Hematopoietic multipotent progenitor cell treated with erythropoietin and hydrocortisone succinate and interleukin-3 and kit ligand, for 4 days (in vitro differentiated cells): ENCODE measurements at places on chromosomes 3 and 15.

DNA sequence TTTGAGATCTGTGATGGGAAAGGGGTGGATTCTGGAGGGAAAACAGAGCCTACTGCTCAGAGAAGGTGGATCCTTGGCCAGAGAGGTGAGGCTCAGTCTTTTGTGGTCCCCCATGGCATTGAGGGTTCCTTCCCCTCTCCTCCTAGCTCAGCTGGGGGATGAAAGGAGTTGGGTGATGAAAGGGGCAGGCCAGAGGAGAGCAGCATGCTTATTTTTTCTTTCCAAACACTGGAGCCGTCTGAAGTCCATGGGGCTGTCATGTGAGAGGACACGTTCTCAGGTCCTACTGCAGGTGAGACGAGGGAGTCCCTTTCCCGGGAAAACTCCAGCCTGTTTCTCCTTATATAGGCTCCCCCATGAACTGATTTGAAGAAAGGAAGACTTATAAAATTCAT, 71.4 kb downstream of the SCN5A start:
- DNase-seq: no peak

- no peak for DNase-seq
These were observed 215.3 kb upstream of the THRB start for GRCh38 chr3:24709956-24710355.

DNA sequence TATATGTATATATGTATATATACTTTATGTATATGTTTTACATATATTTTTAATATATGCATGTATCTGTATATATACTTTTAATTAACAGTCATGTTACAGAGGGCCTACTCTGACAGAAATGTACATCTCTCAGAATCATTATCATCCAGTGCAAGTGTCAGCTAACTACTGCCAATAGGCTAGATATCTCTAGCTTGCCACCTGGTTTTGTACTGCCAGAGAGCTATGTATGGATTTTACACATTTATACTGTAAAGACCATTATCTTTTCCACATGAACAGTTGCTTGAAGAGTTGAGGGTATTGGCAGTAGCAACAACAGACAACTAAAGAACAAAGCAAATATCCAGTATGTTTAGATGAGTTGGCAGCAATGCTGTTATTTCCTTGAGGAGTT, 99.7 kb upstream of the VGLL3 start:
- DNase-seq: peak; percentile 67

- no peak for DNase-seq
These were observed 109.2 kb upstream of the NANOGP8 start for GRCh38 chr15:35194296-35194695.

- peak; percentile 82 for DNase-seq
These were observed 2.8 kb downstream of the EFHB start for GRCh38 chr3:19931180-19931692.

DNA sequence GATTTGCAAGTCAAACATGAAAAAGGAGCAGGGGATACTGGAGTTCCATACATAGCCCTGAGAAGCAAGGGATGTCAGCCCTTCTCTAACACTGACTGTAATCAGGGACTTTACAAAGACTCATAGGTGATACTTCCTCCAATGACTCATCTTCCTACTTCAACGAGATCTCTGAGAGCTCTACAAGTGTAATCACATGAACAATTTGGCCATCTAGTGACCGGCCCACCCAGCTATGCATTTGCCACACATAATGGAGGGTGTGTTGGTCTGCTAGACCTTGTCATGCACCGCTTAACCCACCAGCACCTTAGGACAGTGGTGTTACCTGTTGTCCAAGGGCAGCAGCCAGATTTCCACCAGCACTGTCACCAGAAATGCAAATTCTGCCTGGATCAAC, 75.3 kb downstream of the NCEH1 start:
- DNase-seq: no peak

DNA sequence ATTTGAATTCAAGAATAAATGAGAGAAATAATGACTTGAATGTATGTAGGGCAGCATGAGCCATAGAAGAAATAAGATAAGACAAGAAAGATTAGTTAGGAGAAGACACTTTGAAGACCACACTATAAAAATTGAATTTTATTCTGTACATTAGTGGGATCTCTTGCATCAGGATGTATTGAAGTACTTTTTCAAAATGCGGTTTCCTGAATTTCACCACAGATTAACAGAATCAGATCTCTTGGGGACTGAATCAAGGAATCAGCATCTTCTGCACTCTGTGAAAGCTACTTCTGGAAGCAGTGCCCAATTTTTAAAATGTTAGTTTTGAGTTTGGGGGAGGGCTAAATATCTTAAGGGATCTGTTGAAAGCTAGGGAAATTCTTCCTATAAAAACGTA, 763.9 kb upstream of the GOLIM4 start:
- DNase-seq: peak; percentile 27

- no peak for DNase-seq
These were observed 20.9 kb downstream of the SHOX2 start for GRCh38 chr3:158085358-158085757.

DNA sequence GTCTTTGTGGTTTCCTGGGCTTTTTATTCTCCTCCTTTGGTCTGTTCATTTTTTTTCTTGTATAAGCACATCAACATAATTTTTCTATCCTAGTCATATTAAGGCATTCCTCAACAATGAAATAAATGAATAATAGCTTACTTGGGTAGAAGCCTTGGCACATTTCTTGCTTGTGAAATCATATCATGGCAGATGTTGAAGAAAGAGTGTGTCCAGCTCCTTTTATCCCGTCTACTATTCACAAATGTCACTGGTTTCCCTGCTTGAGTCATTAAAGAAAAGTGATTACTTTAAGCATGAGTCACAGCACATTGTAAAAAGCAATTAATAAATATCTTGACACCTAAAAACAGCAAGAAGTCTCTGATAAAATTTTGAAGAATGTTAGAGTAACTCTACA, 42.1 kb downstream of the MINAR1 start:
- DNase-seq: no peak

- DNase-seq: no peak
These were observed 10.1 kb downstream of the BCL2L10 start for GRCh38 chr15:52102463-52102862.

- no peak for DNase-seq
These were observed 8.5 kb upstream of the CHD2 start for GRCh38 chr15:92891533-92892200.

DNA sequence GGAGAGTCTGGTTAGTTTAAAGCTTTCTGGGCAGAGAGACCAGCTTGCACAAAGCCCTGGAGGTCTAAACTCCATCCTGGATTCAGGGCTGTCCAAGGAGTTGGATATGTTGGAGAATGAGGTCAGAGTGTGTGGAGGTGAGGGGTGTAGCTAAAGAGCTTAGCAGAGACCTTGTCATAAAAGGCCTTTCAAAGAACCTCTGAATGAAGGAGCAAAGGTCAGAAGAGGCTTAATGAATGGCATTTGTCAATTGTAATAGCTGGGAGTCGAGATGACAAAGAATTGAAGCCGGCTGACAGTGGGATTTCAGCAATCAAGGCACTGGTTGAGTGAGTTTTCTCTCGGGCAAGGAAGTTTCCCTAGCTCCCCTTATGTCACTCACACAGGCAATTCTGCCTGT, 202.6 kb downstream of the PDCD6IP start:
- DNase-seq: no peak

DNA sequence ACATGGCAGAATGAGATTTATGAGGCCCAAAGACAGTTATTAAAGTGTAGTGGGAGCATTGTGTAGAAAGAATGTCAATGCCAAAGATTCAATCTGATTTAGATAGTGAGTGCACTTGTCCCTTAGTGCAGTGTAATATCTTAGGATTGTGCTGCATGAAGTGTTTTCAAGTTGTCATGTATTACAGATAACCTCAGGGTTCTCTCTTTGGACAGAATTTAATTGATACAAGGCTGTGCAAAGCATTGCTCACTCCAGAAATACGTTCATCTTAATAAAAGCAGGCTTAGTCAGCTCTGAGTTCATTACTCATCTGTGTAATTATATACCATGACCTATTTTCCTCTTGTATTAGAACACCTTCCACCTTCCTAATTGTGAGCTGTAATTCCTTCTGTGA, 16.0 kb upstream of the GPR171 start:
- DNase-seq: no peak

GRCh38 chr3:127787571-127788365, 34.5 kb downstream of the MGLL start:
- no peak for DNase-seq

- DNase-seq: no peak
These were observed 91.2 kb downstream of the HMG20A start for GRCh38 chr15:77511869-77512268.

DNA sequence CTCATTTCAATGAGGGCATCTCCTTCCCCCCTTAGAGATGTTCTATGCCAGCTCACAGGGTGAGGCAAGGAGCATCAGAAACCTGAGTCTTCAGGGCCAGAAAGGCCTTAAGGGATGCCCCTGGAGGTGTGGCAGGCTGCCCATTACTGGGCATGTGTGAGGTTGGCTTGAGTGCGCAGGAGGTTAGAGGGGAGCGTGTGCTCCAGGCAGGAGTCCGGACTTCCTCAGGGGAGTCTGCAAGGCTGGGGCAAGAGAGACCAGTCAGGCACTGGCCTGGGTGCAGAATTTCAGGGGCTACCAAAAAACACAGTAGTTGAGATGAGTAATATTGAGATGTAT, 1.9 kb downstream of the LOXL1 start:
- no peak for DNase-seq

DNA sequence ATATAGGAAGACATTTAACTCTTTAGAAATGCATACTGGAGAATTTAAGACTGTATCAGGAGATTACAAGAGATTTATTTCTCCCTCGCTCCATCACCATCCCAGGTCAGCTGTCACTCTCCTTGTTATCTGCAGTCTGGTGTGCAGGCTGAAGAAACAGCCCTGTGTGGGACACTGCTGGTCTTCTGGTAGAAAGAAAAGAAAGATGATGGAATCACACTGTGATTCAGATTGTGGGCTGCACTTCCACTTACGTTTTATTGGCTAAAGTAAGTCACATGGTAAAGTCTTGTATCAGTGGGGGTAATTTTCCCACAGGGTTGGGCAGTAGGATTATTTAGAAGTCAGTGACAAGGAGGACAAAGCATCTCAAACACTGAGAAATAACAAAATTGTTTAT, 18.1 kb upstream of the ATP1B3 start:
- DNase-seq: no peak

- DNase-seq: no peak
These were observed 1.4 kb downstream of the EPHB3 start for GRCh38 chr3:184562878-184563560.

GRCh38 chr3:76585794-76586392, 454.0 kb upstream of the ROBO2 start:
- DNase-seq: peak; percentile 46

DNA sequence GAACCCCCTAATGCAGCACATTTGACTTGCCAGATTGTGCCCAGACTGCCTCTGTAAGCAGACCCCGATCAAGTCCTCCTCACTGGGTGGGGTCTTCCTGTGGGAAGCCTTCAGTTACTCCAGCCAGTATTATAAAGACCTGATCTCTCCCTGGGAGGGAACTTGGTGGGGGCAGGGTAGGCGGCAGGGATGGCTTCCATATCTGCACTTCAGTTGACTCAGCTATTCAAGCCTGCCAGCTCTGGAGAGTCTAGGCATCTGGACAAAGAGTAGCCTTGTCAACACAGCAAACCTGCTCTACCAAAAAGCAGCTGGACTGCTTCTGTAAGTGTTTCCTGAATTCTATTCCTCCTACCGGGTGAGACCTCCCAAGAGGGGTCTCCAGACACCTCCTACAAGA, 21.0 kb upstream of the SLC25A38 start:
- DNase-seq: no peak

DNA sequence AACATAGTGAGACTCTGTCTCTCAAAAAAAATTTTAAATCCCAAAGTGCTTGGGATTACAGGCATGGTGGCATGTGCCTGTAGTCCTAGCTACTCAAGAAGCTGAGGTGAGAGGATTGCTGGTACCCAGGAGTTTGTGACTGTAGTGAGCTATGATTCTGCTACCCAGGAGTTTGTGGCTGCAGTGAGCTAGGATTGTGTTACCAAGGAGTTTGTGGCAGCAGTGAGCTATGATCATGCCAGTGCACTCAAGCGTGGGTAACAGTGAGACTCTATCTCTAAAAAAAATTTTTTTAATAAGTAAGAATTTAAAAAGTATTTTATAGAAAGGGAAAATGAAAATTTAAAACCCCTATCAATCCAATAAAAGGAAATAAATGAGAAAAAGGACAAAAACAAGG, 69.5 kb downstream of the FAIM start:
- no peak for DNase-seq

DNA sequence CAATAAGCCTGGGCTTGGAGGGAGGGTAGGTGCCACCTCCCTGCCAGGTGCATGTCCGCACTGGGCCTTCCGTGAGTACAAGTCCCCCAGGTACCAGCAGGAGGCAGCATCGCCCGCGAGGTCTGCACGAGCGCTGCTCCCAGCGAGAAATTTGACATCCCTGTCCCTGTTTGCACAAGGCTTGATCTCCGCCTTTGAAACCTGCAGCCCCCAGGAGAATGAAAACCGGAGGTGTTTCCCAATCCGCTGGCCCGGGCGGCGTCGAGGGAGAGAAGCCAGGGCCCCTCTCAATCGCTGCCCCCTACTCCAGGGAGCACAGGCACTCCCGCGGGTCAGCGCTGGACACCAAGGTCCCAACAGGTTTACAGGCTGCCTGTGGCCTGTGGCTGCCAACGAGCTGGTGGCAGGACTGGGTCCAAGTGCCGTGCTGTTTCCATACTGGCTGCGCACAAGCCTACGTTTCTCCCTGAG, 961 bp downstream of the HAPLN3 start:
- DNase-seq: peak; percentile 69

- DNase-seq: peak; percentile 8
These were observed 120.3 kb downstream of the MYO9A start for GRCh38 chr15:71997691-71998090.

GRCh38 chr15:37076543-37076942, 23.8 kb downstream of the MEIS2 start:
- no peak for DNase-seq

DNA sequence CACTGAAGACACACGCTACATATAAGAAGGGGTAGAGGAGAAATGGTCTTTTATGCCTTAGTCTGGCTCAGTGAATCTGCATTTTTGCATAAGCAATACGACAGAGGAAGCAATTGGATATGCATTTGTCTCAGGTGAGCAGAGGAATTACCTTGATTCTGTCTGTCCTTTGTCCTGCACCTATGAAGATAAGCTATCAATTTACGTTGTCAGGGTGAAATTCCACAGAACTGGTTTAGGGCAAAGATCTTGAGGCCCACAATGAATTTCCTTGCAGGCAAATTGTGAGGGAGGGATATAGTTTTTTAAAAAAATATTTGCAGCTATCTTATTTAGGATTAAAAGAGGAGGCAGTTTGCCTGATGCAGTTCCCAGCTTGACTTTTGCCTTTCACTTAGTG, 31.6 kb upstream of the MASP1 start:
- DNase-seq: no peak
